Activated T-helper 2 cell treated with anti-CD3 and anti-CD28 coated beads, Interferon-gamma antibody, Interleukin-2, Interleukin-4, amounts not matched to agents 10 μg/mL and 5 μg/mL and 100 μg/mL, durations not matched to agents 14 hours and 24 hours and 36 hours (primary cell): ENCODE measurements at places on chromosomes 1 and 21. TPM values are rescaled to one million over a fixed set of nuclear protein-coding genes. Genes with fewer than 3 reads are reported as not detected.

HSD3B2 gene
- total RNA-seq = not detected in 2 replicates

DHDDS gene
- total RNA-seq = 56.2 and 57.3 TPM in 2 replicates

TNFRSF25 gene
- 88.0 and 89.7 TPM in 2 replicates for total RNA-seq

F13B gene
- total RNA-seq = not detected in 2 replicates

GRCh38 chr21:15754640-15755039 is 24.9 kb downstream of the USP25 start:
- no peaks in the 10 kb centered on the region for H3K27me3 ChIP-seq
- H3K27ac ChIP-seq = no peak overlapping the region
- H3K4me3 ChIP-seq = no peak overlapping the region
- H3K36me3 ChIP-seq = peaks cover 40% of the 10 kb centered on the region
- H3K4me1 ChIP-seq = peaks cover 29% of the 10 kb centered on the region
- no peak for DNase-seq

GRCh38 chr1:185916861-185917260 is 182.7 kb downstream of the HMCN1 start:
- H3K4me3 ChIP-seq = no peak overlapping the region
- H3K4me1 ChIP-seq = no peaks in the 10 kb centered on the region
- H3K27ac ChIP-seq = no peak overlapping the region
- no peaks in the 10 kb centered on the region for H3K27me3 ChIP-seq
- H3K36me3 ChIP-seq = no peaks in the 10 kb centered on the region

- H3K27me3 ChIP-seq = peaks cover 38% of the 10 kb centered on the region
- no peaks in the 10 kb centered on the region for H3K36me3 ChIP-seq
- no peak overlapping the region for H3K4me3 ChIP-seq
- no peak for DNase-seq
- peaks cover 10% of the 10 kb centered on the region for H3K4me1 ChIP-seq
These were observed 3.0 kb downstream of the TSPAN2 start for GRCh38 chr1:115086176-115086830.

- H3K27me3 ChIP-seq = peaks cover 15% of the 10 kb centered on the region
- no peak overlapping the region for H3K27ac ChIP-seq
- no peak overlapping the region for H3K4me3 ChIP-seq
- H3K36me3 ChIP-seq = no peaks in the 10 kb centered on the region
These were observed 29.4 kb downstream of the TMPRSS2 start for GRCh38 chr21:41478319-41479177.
